Smooth muscle cell of trachea (primary cell): ENCODE measurements at places on chromosomes 1 and 21. TPM values are rescaled to one million over a fixed set of nuclear protein-coding genes. Genes with fewer than 3 reads are reported as not detected.

The CATSPERE gene
- total RNA-seq: 0.44 and 0.99 TPM in 2 replicates

The CDCP2 gene
- not detected in 2 replicates for total RNA-seq

The GPR157 gene
- total RNA-seq: 1.9 and 6.8 TPM in 2 replicates

The THEMIS2 gene
- 5.2 and 15.4 TPM in 2 replicates for total RNA-seq

The HSD11B1 gene
- total RNA-seq: 22.5 and 28.8 TPM in 2 replicates

The PLA2G2C gene
- total RNA-seq: not detected in 2 replicates

The DIRAS3 gene
- 0.58 and 1.3 TPM in 2 replicates for total RNA-seq

The CD52 gene
- not detected in 2 replicates for total RNA-seq

The DCST1 gene
- not detected in 2 replicates for total RNA-seq

The S100A9 gene
- total RNA-seq: not detected in 2 replicates

The IL6R gene
- 16.9 and 35.6 TPM in 2 replicates for total RNA-seq

The OR2L13 gene
- not detected in 2 replicates for total RNA-seq

The CFAP74 gene
- total RNA-seq: not detected in 2 replicates

The OR2AK2 gene
- total RNA-seq: not detected in 2 replicates

The ETV3L gene
- not detected in 2 replicates for total RNA-seq

The NENF gene
- total RNA-seq: 55.3 and 57.4 TPM in 2 replicates

The FCRL6 gene
- total RNA-seq: not detected in 2 replicates

The MFAP2 gene
- total RNA-seq: 16.9 and 26.5 TPM in 2 replicates

The APH1A gene
- 97.3 and 105 TPM in 2 replicates for total RNA-seq

The ZNF683 gene
- not detected in 2 replicates for total RNA-seq

The IVL gene
- total RNA-seq: not detected in 2 replicates

The SMCP gene
- total RNA-seq: not detected in 2 replicates

The IL20 gene
- not detected in 2 replicates for total RNA-seq

The OR6K3 gene
- under 0.01 TPM in 1 of 2 replicates, not detected in the other for total RNA-seq

The KANK4 gene
- 0.15 TPM in 1 of 2 replicates, not detected in the other for total RNA-seq

The SPRR2B gene
- total RNA-seq: not detected in 2 replicates

The PLA2G5 gene
- total RNA-seq: 0.15 and 6.9 TPM in 2 replicates
